ENCODE measurements at places on chromosomes 12 and 14.
A peak's percentile ranks its signal among the peaks of the same experiment; 100 is the strongest.

DNA sequence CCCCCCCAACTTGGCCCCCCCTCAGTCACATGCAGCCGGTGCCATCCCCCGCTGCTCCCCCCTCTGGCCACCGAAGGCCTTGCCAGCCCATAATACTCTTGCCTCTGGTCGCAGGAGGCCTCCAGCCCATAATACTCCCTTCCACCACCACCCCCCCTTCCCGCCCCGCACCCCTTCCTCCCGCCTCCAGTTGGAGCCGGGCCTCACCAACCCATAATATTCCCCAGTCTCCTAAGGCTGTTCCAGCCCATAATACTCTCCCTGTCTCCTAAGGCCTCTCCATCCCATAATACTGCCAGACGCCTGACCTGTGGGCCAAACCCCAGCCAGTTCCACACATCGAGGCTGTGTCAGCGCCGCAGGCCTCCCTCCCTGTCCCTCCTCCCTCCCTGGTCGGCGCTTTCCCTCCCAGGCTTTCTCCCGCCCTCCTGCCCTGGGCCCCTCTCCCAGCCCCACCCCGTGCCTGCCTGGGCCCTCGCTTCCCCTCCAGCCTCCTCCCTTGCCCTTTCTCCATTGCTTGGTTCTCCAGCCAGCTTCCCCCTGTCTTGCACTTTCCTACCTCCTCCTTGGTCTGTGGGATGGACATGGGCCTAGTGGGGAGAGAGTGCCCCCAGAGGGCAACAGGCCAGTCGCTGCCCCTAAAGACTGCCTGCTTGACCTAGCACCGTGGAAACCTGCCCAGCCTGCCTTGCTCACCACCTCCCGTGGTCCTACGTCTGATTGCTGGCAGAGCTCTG is 6.8 kb upstream of the CHD4 start:
- DNase-seq = no peak

GRCh38 chr12:68229956-68230355 is 4.3 kb upstream of the IL26 start:
- DNase-seq = no peak

- no peak for DNase-seq
Observed at GRCh38 chr12:31031951-31032335, 41.7 kb upstream of the DDX11 start.

DNA sequence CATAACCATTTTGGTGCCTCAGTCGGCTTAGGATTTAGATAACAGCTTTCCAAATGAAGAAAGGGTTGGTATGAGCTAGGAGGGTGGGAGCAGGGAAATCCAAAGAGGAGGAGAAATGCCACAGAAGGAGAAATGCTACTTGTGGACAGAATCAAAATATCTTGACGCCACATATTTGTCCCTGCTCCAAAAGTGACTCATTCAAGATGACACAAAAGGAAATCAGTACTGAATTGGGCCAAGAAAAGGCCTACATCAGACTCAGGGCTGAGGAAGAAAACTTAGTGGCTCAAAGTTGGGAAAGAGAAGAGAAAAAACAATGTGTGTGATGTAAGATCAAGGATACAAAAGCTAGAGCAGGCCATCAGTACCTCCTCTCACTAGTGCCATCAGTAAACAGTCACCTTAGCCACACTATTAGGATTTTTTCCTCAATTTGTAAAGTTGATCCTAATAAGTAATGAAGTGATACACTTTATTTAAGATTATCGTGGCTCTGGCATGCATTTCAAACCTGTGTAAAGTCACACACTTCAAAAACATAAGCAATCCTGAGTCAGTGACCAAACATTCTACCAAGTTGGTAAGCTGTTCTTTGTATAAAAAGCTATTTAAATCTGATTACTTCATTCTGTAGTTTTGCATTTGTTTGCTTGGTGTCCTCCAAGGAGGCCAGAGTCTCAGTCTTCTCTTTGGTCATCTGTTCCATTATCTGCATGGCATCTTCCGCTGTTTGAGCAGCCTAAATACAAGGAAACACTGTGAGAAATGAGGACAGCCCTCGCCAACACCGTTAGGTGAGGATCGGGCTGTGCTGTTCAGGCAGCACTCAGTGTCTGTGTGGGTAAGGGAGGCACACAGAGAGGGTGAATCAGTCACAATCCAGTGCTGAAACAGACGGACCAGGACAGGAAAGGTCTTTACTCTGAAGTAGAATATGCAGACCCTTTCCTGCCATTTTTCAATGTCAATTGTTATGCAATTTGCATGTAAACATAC is 52.6 kb upstream of the VPS33A start:
- DNase-seq = no peak

DNA sequence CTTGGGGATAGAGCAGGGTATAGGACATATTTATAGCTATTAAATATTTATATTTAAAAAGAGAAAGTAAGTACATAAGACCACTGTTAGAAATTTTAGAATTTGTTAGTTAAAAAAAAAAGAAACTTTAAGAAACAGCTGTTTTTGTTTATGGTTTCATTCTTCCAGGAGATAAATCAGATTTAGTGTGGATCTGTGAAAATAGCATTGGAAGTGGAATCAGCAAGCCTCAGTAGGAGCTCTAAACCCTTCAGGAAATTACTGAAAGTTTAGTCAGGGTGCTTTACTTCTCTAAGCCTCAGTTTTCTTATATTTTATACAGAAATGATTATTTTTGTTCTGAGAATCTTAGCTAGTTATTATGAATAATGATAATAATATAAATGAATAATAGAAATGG is 316.0 kb upstream of the NOVA1 start:
- no peak for DNase-seq

- no peak for DNase-seq
Observed at GRCh38 chr12:117370588-117370987, 9.2 kb upstream of the NOS1 start.

- DNase-seq = no peak
Observed at GRCh38 chr12:110540048-110540447, 37.9 kb downstream of the RAD9B start.

- peak; percentile 74 for DNase-seq
Observed at GRCh38 chr12:56630180-56630632, at the start of gene BAZ2A. Gene BAZ2A (minus strand): TSS chr12:56630326. CDS start chr12:56617530, 12,796 bp downstream.

DNA sequence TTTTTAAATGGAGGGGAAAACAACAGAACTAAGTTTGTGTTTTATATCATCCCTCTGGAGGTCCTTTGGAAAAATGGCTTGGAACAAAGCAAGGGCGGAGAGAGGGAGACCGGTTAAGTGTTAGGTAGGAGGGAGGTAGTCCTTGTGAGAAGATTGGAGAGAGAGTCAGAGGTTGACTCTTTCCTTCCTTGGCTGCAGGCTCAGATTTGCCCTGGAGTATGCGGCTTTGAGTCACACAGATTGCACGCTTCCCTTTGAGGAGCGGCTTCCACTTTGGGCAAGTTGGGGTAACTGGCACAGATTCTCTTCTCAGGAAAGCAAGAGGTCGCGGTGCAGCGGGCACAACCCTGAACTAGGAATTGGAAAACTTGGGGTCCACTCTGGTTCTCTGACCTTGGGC is 9.9 kb downstream of the SOCS2 start:
- no peak for DNase-seq

DNA sequence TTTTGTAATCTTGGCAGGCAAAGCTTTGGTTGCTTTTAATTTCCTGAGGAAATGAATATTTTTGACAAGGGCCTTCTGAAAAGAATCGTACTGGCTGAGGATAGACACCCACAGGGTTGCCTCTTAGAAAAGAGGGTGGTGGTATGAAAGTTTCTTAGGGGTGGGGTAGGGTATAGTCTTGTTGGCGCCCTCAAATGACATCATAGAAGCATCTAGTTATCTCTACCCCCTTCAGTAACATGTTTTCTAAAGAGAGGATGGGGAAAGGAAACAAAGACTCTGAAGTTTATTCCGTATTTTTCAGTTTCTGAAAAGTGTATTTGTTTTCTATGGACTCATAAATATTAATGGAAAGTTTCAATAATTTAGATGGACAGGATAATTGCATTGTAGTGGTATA is 13.7 kb downstream of the PRKCH start:
- DNase-seq = no peak

DNA sequence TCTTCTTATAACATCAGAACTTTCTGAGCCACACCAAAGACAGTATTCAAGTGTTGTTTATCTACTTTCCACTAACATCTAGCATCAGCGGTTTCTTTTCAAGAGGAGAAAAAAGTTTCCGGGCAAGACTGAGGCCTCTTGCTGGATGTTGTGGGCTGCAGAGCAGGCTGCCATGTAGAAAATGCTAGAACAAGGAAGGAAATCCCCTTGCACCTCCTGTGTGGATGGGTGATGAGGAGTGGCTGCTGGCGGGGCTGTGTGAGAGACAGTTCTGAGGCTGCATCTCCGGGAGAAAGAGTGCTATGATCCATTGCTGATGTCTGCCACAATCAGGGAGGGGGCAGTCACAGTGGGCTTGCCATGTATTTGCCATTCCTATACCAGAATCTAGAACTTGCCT is 37.8 kb upstream of the PPP1CC start:
- peak; percentile 5 for DNase-seq

GRCh38 chr12:121713257-121713777 is 765 bp downstream of the TMEM120B start:
- no peak for DNase-seq

GRCh38 chr14:95522556-95522955 is 6.1 kb upstream of the SYNE3 start:
- DNase-seq = no peak

DNA sequence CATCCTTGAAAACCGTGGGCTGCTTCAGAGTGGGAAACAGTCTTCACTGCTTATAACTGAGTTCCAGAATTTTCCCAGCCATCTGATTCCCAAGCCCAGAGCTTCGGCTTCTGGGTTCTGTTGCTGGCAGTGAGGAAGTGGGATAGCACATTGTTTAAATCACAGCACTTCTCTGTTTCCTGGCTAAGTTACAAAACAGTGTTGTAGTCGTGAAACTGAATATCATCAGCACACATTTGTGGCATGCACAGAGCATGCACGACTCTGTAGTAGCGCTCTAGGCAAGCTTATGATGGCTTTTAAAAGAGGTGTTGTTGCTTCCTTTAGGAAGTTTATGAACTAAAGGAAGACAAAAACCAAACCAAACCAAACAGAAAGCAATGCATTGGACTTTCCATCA is 1005.5 kb downstream of the NRXN3 start:
- DNase-seq = no peak

DNA sequence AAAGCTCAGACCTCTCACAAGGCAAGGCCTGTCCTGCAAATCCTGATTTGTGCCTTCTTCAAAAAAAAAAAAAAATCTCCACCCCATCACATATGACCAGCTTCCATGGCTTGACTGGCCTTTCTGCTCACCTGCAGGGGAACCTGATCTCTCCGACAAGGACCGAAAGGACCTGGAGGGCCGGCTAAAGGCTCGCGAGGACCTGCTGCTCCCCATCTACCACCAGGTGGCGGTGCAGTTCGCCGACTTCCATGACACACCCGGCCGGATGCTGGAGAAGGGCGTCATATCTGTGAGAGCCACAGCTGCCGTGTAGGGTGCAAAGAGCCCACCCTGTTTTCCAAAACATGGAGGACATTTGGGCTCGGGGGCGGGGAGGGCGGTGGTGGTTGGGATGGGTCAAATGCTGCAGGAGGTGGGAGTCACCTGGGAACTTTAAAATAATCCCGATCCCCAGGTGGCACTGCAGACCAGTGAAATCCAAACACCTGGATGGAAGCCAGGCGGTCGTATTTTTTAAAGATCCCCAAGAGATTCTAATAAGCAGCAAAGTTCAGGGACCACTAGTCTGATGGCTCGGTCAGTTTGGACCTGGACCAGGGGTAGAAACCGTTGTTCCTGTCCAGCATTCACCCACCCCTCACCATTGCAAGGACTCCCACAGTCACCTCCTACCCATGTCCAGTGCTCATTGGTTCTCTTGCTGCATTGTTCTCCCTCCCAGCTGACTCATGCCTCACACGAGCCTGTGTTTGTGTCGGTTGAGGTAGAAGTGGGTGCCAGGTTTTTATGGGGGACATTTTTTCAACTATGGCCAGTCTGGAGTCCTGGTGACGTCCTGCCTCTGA is 44.8 kb downstream of the FOXN4 start:
- no peak for DNase-seq

DNA sequence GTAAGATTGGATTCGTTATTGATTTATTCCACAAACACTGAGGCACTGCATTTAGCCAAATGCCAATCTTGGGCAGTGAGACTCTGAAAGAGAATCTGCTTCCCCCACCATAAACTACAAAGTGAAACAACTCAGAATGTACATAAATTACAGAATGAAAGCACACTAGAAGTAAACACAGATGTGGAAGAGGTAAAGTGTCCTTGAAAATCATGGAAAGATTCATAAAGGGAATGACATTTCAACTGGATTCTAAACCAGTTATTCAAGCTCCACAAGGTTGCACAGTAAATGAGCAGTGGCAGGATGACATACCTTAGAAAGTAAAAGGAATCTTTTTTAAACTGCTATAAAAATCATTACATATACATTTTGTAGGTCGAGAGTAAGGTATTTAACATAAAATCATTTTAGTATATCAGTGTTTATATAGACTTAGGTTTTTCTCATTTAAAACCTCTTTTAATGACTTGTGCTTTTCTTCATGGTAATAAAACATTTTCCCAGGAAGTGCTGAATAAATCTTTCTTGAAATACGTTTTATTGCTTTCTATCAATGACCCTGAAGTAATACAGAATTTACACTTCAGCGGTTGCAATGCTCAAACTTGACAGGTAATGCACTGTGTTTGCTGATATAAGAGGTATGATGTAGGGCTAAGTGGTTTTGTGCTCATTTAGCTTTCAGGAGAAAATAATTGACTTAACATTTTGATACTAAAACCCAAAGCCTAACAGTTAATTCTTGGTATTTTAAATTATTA is 270.6 kb downstream of the NAV3 start:
- no peak for DNase-seq

GRCh38 chr12:62697893-62698292 is 231.3 kb downstream of the MON2 start:
- DNase-seq = no peak

GRCh38 chr12:100413001-100413400 is 56.1 kb downstream of the SLC17A8 start:
- no peak for DNase-seq

DNA sequence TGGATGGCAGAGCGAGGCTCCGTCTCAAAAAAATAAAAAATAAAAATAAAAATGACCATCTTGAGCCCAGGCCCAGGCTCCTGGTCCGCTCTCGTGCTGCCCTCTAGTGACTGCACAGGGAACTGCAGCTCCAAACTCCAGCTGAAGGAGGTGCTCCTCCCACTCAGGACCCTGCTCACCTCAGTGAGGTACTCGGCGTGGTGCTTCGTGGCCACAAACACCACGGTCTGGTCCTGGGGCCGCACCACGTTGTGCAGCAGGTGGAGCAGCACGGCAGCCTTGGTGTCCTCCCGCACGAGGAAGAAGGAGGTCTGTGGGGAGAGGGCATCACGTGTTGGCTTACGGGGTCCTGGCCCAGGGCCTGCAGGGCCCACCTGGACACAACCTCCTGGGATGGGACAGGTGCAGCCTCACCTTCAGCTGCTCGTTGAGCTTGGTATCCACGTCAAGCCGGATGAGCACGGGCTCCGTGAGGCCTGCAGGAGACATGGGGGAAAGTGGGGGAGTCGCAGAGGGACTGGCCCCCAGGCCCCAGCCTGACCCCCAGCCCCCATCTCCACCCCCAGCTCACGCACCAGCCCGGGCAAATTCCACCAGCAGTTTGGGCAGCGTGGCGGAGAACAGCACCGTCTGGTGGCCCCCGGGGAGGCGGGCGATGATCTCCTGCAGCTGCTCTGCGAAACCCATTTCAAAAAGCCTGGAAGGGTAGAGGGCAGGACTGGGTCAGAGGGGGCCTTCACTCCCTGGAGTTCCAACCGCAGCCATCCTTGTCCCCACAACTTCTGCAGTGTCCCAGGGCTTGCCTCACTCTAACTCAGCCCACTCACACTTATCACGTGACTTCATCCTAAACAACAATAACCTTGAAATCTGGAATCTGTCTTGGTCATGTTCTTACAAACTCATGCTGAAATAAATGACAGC is 10.6 kb downstream of the DDX54 start:
- DNase-seq = peak; percentile 57

Measured in activated T-helper 1 cell treated with Interleukin-2 at 50 U/mL for 16 hours (primary cell).